ENCODE measurements at places on chromosomes 11 and 22.
A peak's percentile ranks its signal among the peaks of the same experiment; 100 is the strongest.

GRCh38 chr11:109208121-109208520 lies 213.9 kb upstream of the C11orf87 start:
- DNase-seq, result no peak

- no peak for DNase-seq
Observed at GRCh38 chr11:104570078-104570701, 328.1 kb downstream of the CASP12 start.

DNA sequence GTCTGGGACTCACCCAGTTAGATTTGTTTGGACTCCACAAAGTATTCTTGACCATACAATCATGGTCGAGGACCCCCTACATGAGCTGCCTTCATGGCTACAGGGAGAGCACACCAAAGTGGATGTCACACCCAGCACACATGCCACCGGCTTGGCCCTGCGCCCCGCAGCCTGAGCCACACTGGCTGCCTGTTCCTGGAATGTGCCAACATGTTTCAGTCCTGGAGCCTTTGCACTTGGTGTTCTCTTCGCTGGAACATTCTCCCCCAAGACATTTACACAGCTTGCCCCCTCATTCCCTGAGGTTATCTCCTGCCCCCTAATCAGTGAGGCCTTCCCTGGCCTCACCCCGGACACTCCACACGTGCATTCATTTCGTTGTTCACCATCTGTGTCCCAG lies 46.0 kb downstream of the PPARA start:
- no peak for DNase-seq

DNA sequence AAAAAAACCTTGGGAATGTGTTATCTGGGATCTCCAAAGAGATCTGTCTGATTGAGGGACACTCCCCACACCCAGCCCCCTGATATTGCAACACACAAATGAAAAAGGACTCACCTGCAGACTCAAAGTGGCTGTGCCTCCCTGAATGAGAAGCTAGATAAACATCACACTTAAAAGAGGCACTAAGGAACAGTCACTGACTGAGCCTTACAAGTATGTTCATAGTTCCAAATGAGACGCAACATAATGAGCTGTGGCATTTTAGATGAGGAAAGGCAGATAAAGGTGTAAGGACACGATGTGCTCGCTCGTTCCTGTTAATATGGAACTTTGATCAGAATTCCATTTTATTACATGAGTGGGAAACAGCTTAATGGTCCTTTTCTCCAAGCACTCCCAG lies 21.0 kb upstream of the CFAP300 start:
- no peak for DNase-seq

GRCh38 chr22:40703736-40704135 lies 24.5 kb downstream of the MCHR1 start:
- DNase-seq, result no peak

DNA sequence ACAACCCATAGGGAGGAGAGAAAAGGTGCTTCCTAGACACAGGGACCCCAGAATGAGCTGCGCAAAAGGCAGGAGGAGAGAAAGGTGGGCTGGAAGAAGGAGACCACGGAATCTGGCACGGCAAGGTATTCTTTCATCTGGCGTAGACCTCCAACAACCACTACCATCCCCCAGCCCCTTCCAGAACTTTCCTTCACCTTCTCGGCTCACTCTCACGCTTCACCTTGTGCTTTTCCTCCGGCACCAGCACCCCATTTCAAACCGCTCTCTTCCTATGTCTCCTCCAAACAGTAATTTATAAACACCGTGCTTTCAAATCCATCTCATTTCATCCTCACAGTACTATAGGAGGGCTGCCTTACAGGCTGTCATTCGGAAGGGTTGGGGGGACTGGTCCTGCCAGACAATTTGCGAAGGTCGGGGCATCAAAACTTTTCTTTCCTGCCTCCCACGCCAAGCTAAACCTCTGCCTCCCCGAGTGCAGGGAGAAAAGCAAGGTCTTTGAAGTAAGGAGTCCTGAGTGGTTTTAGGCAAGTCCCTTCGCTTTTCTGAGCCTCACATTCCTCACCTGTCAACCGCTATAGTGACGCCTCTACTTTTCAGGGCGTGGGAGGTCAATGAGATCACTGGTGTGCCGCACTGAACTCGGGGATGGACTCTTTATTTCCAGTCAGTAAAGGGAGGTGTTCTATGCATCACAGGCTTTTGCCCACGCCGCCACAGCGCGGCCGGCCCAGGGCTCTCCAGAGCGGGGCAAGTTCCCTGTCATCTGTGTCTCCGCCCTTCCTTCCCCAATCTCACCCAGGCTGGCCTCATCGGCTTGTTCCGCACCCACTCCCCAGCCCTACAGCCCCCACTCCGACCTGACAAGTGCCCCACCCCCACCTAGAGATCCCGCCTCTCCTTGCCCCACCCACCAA lies 800 bp downstream of the KCTD21 start:
- DNase-seq, result peak; percentile 91

DNA sequence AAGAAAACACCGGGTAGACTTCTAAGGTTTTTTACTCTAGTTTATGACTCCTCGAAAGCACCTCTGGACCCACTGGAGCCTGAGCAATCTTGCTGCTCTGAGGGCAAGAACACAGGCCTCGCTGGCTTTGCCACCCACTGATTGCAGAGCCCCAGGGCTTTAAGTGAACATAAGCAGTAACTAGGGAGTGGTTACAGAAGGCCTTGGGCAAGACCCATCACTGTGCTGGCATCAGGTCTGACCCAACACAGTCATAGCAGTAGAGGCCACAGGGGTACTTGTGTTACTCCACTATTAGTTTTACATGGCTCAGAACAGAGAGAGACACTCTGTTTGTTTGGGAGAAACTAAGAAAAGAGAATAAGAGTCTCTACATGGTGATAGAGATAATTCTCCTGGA lies 684.5 kb downstream of the FAM181B start:
- no peak for DNase-seq

- DNase-seq, result no peak
Observed at GRCh38 chr22:45865561-45866125, 111.3 kb downstream of the WNT7B start.

GRCh38 chr11:35334385-35335090 lies 84.8 kb downstream of the SLC1A2 start:
- DNase-seq, result peak; percentile 69

GRCh38 chr11:21650961-21651360 lies 541.9 kb upstream of the ANO5 start:
- DNase-seq, result no peak

DNA sequence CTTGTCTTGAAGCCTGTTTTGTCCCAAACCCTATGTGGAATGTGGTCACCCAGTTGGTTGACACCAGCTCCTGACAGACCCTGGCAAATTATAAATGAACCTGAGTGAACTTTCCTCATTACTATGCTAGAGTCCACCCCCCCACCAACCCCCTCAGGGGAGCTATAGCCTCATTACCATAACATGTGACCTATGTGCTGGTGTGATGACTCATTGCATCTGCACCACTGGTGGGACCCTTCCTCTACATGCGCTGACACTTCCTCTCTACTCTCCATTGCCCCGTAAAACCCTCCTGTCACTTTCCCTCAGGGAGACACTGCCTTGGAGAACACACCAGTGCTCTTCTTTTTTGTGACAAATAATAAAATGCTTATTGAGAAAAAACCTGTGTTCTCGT lies 105.0 kb upstream of the SESN3 start:
- no peak for DNase-seq

DNA sequence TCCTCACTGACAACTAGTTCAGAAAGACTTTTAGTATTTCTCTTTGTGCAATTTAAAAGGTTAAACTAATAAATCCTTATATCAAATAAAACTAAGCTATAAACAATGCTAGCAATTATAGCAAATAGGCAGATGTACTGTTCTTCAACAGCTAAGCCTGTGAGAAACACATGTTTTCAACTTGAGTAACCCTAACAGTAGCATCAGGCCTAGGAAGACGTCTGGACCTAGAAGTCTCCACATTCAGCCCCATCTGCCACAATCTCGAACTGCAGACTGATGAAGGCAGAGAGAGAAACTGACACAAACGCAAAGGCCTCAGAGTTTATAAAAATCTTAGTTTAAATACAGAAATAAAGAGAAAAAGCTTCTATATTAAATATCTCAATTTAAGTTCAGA lies 2.5 kb downstream of the ST13 start:
- DNase-seq, result no peak
